ENCODE measurements at places on chromosomes 2 and 18. TPM values are rescaled to one million over a fixed set of nuclear protein-coding genes. Genes with fewer than 3 reads are reported as not detected.

GRCh38 chr2:21270708-21271122, 146.9 kb downstream of the TDRD15 start:
- DNase-seq = no peak

GRCh38 chr2:53381271-53381670, 386.3 kb upstream of the CHAC2 start:
- no peak for DNase-seq

GRCh38 chr2:233799087-233799665, 21.0 kb downstream of the MROH2A start:
- no peak for DNase-seq

GRCh38 chr2:237623428-237624403, 3.7 kb upstream of the LRRFIP1 start:
- no peak for DNase-seq

DNA sequence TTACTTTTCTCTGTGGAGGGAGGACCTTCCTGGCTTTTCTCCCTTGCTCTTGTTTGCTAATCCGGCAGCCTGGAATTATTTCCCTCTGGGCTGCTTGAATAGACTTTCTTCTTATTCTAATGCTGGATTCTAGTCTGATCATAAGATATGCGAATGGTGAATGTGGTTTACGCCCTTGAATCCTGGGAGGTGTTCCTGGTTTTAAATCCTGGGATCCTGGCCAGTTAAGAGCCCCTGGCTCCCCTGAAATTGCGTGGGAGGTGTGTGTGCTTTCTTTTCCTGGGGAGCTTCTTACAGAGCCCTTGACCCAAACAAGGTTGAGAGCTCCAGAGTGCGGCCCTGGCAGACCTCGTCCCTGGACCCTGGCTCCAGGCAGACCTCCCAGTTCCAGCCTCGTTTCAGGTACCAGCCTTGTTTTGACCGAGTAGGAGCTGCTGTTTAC, 2.8 kb downstream of the SH3BP4 start:
- no peak for DNase-seq

Gene GREB1L
- polyA plus RNA-seq = 2.7 TPM

Gene EGR4
- polyA plus RNA-seq = not detected

Gene ZAP70
- 0.10 TPM for polyA plus RNA-seq

Gene FLACC1
- polyA plus RNA-seq = 1.1 TPM

Gene GPR75
- polyA plus RNA-seq = 1.5 TPM
